Stimulated activated CD8-positive, alpha-beta memory T cell treated with anti-CD3 and anti-CD28 coated beads, Interleukin-4, amount 100 ng/mL, for 4 hours (primary cell): ENCODE measurements at places on chromosomes 4 and X.

DNA sequence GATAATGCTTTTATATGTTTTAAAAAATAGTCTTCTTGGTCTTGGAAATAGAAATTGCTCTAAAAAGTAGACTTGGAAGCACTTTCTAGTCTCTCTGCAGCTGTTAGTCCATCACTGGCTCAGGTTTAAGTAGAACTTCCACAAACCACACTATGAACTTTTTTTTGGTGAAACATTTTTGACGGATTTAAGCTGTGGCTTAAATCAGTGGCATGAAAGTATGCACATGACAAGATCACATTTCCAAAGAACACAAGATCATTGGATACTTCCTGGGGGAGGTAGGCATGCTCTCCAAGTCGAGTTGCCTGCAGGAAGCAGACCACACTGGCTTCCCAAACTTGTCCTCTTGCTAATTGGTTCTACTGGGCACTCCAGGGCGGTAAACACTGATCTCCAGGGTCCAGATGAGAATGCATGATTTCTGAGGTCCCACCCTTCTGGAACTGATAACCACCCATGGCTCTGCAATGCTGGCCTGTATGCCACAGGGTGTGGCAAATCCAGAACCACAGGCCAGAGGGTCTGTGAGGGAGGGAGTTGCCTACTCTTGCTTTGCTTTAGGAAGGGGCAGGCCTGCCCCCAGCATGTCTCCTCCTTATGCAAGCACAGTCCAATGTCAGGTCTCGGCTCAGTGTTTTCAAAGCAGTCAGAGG is 331.9 kb upstream of the SFRP2 start:
- no peak for DNase-seq

DNA sequence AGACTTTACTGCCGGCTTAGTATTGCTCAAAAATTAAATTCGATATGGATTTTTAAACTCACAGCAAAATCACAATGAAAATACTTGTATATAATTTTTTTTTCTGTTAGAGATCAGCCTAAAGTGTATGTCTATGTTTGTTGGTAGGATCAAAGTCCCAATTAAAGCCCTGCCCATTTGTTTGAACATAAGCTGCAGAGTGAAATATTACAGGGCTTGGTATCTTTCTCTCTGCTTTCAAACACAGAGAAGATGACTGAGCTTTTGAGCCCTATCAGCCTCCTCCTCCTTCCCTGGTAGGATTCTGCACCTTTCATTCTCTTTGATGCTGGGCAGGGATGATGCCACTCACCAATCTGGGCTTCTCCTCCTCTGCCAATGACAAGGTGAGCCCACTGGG is 345.4 kb downstream of the PPP1R2C start:
- no peak for DNase-seq

DNA sequence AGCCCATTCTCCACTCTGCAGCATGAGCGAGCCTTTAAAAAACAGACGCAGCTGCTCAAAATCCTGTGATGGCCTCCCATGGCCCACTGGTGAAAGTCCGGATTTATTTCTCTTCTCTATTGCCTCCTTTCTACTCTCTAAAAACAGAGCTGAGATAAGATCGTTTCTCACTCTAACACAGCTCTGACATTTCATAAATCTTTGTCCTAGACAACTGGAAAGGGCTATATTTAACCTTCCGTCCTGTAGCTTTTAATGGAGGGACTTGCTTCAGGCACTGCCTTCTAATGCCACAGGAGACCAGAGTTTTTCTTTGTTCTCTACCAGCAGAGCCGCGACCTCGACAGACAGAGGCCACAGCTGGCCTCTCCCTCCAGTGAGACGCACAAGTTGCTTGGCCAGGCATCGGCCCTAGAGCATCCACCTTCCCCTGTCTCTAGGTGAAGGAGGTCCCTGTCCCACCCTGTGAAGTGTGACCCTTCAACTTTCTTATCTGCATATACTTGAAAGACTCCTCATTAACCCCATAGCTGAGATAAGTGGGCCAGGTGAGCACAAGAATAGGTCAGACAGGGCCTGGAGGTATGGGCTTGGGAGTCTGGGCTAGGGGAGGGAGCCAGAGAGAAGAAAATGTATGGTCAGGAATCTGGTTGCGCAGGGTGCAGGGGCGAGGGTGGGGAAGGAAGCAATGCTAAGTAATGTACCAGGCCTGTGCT is 50.0 kb downstream of the RTL5 start:
- DNase-seq: no peak

GRCh38 chr4:88027611-88028608 is 20.5 kb downstream of the PKD2 start:
- no peak for DNase-seq

- no peak for DNase-seq
Observed at GRCh38 chrX:112087545-112087944, 5.0 kb upstream of the TRPC5 start.

- DNase-seq: no peak
Observed at GRCh38 chrX:133676344-133677122, 261.2 kb upstream of the GPC4 start.

DNA sequence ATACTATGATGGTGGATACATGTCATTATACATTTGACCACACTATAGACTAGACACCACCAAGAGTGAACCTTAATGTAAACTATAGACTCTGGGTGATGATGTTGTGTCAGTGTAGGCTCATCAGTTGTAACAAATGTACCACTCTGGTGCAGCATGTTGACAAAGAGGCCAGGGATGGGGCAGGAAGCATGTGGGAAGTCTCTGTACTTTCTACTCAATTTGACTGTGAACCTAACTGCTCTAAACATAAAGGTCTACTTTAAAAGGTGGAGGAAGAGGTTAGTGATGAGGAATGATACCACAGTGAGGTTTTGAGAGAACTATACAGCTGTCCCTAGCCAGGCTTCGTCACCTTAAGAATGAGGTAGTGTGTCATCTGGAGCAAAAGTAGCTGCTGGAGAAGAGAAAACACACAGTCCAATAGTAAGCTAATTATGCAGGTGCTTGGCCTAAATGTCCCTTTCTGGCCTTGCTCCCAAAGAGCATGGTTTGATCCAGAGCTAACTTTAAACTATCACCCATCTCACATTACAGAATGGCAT is 38.4 kb downstream of the GRSF1 start:
- no peak for DNase-seq

GRCh38 chr4:4656977-4657376 is 115.1 kb upstream of the STX18 start:
- DNase-seq: no peak

DNA sequence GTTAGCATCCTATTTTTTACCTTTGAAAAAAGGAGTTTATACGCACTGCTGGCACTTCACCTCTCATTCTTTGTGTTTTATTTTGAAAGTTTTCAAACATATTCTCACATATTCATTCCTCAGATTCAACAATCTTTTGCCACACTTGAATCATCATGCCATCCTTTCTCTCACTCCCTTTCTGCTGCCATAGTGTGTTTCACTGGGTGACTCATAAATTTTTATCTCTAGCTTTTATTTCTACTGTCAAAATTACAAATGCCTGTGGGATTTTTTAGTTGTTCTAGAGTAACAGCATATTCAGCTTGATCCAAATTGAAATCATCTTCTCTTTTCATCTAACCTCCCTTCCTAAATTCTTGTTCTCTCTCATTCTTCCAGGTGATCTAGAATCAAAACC is 28.0 kb downstream of the MFSD8 start:
- DNase-seq: no peak
